Stimulated activated CD4-positive, alpha-beta T cell treated with anti-CD3 and anti-CD28 coated beads, Interleukin-12 subunit alpha, Interleukin-12 subunit beta, amount 100 ng/mL, for 48 hours (primary cell): ENCODE measurements at places on chromosomes 1 and 21.

GRCh38 chr21:37538971-37539590 lies 172.5 kb downstream of the DYRK1A start:
- no peak for DNase-seq

DNA sequence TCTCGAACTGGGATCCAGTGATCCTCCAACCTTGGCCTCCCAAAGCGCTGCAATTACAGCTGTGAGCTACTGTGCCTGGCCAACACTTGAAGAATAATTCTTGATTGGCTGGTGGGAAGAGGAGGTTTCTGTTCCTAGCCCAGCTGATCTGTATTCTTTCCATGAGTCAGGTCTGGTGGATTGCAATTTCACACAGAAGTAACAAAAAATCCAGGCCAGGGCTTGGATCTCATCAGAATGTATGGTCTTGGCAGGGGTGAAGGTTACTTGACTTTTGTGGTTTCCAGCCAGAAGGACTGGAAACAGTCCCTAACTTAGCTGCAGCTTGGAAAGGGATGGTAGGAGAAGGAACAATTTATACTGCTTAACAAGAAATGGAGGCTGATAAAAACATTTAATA lies 5.1 kb upstream of the HP1BP3 start:
- DNase-seq: no peak

DNA sequence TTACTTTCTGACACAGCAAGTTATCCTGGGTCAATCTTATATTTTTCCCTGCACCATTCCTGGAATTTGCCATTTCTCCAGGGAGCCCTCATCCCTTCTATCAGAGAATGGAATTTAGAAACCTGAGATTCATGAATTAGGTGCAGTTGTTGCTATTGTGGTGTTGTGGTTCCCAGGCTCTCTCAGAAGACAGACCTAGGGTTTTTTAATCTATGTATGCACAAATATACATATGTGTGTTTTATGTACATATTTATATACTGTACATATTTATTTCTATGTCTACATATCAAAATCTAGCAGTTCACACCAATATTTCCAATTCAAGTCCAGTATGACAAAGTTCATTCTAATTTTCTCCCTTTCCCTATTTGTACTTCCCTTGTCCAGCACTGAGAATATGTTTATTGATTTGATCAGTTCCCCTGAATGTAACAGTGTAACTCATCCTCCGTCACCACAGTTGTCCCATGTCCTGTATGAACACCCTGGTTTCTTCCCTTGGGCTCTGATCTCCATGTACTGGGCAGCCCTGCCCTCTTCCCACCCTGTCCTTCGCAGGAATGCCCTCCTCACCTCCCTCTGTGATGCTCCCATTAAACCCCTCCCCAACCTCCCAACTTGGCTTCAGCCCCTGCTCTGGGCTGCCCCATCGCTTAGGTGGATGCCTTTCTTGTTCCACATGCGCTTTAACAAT lies 145.5 kb downstream of the VPS13D start:
- DNase-seq: no peak

DNA sequence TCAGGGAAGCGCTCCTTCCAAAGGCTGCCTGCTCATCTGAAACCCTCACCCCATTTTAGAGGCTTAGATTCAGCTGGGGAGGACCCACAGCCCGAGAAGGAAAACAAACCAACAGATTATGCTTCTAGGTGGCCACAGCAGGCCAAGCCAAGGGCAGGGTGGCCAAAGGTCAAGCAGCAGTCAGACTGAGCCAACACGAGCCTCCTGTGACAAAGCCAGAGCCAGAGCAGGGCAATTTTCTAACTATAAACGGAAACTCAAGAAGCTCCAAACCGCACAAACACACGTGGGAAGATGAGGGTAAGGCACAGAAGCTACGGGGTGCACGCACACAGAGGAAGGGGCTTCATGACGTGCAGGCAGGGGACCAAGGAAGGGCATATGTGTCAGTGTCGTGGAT lies 64.1 kb downstream of the PLEKHA6 start:
- no peak for DNase-seq

DNA sequence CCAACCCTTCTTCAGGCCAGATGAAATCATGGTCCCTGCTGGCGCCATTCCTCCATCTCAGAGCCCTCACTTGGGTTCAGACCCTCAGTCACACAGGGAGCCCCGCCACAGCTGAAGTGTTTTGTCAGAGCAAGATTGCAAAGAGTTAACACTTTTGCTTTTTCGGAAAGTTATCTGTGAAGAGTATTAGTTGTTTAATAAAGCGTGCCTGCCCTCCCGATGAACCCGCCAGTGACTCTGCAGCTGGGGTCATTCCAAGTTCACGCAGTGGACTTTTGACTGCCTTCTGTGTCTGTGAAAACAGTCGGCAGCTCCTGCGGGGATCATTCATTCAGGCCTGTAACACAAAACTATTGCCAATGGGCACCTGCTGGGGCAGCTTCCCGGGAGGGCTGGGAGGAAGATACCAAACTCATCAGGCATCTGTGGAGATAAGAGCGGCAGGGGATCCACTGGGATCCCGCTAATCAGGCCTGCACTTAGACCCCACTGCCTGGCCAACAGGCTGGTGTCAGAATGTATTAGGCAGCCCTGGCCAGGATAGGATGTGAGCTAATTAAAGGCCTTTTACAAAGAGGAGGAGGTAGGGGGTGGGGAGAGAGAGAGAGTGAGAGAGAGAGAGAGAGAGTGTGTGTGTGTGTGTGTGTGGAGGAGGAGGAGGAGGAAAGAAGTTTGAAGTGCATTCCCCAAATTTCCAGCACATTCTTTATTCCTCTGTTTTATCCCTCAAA lies 184.5 kb downstream of the DHRS3 start:
- DNase-seq: no peak

- no peak for DNase-seq
These were observed 14.4 kb downstream of the ZBTB17 start for GRCh38 chr1:15961492-15961891.

DNA sequence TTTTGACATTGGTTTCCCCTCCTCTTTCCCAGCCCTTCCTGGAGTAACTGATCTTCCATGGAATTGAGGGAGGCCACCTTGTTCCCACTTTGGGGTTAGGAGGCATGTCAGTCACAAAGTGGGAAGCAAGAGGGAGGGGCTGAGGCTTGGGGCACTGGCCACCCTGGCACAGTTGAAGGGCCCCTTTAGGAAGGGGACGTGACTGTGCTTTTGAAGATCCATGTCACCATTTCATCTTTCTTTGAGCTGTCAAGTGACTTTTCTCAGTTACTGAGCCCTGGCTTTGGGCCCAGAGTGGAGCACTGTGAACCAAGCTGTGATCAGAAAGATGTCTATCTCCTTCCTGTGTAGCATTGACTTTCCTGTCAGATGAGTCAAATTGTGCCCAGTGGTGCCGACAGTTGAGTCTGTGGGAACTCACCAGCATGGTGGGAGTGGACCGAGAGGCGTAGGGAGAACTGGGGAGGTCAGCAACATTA lies 38.5 kb upstream of the TDRD10 start:
- peak; percentile 53 for DNase-seq

DNA sequence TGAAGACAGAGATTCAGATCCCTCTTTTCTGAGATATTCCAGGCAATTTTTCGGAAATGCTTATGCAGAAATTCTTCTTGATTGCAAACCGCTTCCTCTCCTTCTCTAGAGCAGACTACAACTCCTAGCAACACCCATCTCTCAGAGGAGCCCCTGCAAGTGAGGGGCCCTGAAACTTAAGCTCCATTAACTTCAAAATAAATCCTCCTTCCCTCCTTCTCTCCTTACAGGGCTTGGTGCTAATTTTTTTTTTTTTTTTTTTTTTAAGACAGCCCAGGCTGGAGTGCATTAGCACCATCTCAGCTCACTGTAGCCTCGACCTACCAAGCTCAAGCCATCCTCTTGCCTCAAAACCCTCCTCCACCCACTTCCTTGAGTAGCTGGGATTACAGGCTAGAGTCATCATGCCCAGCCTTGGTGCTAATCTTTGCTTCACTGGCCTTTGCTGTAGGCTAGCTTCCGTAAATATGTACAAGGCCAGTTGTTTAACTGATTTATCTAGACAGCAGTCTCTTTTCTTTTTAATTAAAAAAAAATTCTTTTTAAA lies 30.2 kb upstream of the SFPQ start:
- DNase-seq: no peak

DNA sequence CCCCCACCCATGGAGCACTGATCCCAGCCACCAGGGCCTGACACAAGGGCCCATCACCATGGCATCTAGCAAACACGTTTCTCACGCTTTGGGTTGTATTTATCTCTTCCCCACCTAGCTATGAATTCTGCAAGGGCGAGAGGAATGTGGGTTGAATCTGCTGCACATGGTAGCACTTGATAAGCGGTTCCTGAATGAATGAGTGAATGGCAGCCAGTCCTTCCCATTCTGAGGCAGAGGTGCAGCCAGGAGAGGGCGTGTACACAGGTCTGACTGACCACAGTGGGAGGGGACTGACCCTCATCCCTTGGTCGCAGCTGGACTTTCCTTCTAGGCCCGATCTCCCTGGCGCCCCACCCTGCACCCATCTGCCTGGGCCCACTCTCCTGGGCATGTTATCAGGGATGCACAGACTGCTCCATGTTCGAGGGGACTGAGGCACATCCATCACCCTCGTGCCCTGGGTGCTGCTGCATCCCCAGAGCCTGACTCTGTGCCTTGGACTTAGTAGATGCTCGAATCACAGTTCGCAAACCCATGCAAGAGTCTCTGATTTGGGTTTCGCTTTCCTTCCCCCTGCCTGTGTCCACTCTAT lies 1.0 kb downstream of the RD3 start:
- DNase-seq: no peak

DNA sequence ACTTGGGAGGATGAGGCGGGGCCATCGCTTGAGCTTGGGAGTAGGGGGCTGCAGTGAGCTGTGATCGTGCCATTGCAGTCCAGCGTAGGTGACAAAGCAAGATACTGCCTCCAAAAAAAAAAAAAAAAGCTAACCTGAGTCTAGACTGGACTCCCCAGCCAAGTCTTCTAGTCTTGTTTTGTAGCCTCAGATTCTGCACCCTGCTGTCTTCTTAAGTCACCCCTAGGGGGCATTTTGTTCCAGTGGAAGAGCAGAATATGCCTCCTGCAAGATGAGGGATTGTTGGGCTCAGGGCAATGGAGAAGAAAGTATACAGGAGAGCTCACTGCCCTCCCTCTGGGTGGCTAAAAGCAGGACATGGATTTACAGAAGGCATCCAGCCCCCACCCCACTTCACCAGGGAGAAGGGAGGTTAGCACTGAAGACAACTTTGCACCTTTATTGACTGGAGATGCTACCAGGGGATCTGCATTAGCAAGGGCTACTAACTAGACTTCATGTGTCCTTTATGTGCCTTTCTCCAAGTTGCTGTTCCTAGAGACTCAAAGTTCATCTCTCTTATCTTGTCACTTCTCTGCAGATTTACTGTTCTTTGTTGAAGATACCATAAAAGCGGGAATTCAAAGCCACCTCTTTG lies 15.3 kb upstream of the RNF187 start:
- peak; percentile 25 for DNase-seq

DNA sequence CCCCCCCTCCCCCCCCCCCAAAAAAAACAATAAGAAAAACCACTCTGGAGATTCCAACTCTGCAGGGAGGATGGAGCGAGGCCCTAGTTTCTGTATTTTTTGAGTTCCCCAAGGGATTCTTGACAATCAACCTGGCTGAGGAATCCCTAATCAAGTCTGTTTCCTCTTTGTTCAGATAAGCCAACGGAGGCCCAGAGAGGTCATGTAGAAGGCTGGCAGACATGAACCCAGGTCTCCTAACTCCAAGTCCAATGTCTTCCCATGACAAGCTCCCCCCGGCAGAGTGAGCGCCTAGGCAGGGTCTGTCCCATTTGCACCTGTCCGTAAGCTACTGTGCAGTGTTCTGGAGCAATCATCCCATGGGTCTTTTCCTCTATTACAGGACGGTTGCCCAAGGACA lies 39.5 kb downstream of the LRRC71 start:
- no peak for DNase-seq

- DNase-seq: no peak
These were observed 26.6 kb downstream of the RPS6KA1 start for GRCh38 chr1:26556111-26556510.

GRCh38 chr1:228267962-228268880 lies 60.4 kb downstream of the OBSCN start:
- no peak for DNase-seq

DNA sequence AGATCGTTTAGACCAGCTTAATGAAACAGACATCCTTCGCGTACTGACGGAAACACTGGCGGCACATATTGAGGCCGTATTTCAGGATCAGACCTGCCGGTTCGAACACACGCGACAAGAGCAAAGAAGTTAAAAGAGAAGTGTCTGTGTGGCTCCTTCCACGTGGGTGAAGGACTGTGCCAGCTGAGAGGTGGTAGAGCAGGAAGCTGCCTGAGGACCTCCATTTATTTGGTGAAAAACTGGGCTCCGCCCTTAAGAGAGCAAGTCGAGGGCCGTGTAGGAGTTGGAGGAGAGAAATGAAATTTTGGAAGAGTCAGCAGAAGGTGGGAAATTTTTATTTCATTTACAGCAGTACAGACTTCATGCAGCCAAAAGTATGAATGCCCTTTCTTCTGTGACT lies 38.8 kb upstream of the ADORA3 start:
- DNase-seq: no peak

DNA sequence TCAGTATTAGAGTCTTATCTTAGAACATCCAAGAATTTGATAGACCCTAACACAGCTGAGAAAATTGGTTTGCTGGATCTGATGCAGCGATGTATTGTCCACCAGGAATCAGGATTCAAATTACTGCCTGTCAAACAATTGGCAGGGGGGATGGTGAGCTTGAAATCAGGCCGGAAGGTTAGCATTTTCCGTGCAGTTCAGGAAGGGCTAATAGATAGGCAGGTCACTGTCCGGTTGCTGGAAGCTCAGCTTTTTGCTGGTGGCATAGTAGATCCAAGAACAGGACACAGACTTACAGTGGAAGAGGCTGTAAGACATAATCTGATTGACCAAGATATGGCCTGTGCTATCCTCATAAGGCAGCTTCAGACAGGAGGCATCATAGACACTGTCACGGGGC lies 127.2 kb downstream of the MACF1 start:
- no peak for DNase-seq

- no peak for DNase-seq
These were observed 68.1 kb downstream of the RPS6KA1 start for GRCh38 chr1:26597629-26598039.
